ENCODE measurements at places on chromosomes 2 and 18. TPM values are rescaled to one million over a fixed set of nuclear protein-coding genes. Genes with fewer than 3 reads are reported as not detected.

DNA sequence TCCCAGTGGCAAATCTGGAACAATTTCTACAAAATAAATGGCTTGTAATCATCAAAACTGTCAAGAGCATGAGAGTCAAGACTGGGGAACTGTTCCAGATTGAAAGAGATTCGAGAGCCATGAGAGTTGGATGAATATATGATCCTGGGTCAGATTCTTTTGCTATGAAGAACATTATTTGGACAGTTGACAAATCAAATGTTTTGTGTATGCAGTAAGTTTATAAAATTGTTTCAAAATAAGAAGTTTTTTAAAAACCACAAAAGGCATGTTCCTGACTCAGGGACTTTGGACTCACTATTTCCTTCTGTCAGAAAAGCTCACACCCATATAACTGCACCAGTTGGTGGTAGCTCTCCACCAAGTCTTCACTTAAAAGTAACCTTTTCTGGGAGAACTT lies 38.5 kb downstream of the ROCK2 start:
- DNase-seq, result no peak

ELOA2 gene
- total RNA-seq, result not detected

DNA sequence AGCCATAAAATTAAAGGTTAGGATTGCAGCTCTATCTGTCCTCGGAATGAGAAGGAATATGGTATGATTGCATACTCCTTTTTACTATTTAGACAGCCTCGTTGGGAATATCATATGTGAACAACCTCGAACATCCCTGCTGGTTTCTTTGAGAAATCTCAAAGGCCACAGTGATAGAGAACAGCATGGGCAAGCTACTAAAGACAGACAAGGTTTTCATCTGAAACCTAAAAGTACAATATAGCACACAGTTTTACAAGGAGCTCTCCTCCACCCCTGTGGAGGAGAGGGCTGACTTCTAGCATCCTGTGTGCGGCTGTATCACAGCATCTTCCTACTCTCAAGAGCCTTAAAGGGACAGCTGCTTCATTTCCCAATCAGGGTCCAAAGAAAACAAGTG lies 104.3 kb downstream of the VWC2L start:
- DNase-seq, result no peak

- DNase-seq, result no peak
Measured at GRCh38 chr2:202204855-202205254, 33.5 kb downstream of the SUMO1 start.

DNA sequence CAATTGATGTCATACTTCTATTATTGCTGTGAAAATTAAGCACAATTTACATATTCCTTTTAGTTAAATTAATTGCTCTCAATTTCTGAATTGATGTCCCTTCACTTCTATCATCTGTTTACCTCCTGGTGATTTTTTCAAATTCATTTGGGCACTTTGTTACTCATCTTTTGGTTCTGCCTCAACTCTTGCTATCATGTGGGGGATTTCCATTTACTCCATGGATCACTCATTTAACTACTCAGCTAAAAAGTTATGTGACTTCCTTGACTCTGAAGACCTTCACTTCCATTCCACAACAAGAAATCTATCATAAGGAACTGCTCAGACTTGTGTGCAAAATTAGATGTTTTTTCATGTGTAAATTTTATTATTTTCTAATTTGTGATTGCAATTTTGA lies 126.2 kb downstream of the EHBP1 start:
- DNase-seq, result no peak

GRCh38 chr2:120312860-120313694 lies 32.9 kb upstream of the INHBB start:
- peak; percentile 80 for DNase-seq

Data from left cardiac atrium (tissue), 4 donors.